Inflammatory macrophage treated with lipopolysaccharide for 1 hour (primary cell): ENCODE measurements at places on chromosomes 4 and X.

DNA sequence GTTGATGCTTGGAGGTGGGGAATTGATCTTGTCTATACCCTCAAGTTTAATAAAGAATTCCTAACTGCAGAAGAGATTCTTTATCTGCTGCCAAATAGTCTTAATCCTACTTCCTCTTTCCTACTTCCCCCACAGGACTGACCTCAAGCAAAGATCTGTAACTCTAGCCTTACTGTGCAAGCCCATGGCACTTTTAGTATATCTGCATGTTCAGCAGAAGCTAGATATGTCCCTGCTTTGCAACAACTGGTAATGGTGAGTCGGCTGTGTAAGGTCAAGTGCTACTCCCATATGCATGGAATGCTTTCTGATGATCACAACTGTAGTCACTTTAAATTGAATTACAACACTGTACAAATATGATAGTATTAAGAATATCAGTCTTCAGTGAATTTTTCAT is 26.3 kb upstream of the PDS5A start:
- peak; percentile 70 for DNase-seq

DNA sequence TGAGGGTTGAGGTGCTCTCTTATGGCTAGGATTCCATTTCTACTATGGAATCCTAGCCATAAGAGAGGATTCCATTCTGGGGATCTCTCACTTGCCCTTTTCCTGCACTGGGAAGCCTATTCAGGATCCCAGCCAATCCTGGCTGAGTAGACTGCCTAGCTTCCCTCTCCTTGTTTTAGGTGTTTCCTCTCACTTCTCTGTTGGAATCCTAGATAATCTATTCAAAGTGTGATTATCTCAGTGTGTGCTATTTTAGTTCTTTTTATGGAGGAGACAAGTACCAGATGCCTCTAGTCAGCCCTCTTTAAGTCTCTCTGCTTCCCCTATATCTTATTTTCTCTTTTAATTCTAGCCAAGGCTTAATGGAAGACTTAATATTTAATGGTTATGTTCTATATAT is 34.5 kb upstream of the DDIT4L start:
- no peak for DNase-seq

- no peak for DNase-seq
Observed at GRCh38 chrX:21905953-21906352, 34.6 kb upstream of the SMS start.

DNA sequence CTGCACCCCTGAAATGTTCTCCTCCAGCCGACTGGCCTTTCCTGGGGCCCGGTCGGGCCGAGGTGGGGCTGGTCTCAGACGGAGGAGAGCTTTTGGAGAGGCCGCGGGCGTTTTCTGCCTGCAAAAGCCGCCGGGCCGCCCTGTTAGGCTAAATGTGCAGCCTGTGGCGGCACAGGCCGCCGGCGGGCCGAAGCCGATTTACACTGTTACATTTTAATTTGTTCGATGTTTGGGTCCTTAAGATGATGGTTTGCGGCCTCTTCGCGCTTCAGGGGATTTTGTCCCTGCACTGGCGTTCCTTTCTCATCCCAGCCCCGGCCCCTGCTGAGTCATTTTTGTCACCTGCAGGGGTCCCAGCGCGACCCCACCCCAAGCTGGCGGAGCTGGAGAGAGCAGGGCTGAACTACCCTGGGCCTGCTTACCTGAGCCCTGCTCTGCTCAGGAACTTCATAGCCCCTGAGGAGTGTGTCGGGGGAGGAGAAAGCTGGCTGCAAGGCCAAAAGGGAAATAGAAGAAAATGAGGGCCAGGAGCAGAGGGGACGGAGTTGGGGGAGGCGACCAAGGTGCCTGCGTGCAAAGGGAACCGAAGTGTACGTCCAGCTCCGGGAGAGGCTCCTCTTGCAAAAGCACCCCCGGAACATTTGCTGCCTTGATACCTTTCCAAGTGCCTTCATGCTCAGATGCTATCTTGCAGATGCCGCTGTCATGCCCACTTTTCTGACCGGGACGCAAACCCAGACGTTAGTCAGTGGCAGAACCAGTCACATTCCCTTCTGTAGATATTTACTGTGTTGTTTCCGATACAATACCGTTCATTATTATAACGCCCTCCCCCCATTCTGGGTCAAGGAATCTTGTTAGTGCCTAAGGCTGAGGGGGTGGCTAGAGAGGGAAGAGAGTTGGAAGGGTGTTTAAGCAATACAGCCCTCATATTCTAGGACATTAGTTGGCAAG is 977 bp upstream of the RBBP7 start:
- no peak for DNase-seq

- no peak for DNase-seq
Observed at GRCh38 chrX:120474085-120474484, 5.0 kb upstream of the LAMP2 start.

DNA sequence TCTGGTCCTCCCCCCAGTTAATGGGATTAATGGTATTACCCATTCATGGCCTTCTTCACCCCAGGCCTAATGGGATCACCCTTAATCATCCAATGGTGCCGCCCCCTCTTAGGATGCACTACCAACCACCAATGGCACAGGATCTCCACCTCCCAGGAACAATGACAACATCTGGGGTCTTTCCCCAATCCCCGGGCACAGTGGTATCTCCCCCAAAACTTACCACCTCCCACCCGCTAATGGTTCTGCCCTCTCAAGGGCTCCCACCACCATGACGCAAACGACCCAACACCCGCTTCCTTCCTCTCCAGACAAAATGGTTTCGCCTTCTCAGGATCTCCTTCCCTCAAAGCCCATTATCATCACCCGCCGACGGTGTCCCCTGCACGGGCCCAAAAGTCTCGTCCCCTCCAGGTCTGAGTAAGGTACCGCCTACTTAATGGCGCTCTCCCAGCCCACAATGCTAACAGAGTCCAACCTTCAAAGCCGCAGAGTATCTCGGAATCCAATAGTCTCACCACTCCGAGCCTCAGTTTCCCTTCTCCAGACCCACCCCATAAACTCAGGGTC is 458 bp downstream of the GRIPAP1 start:
- DNase-seq = peak; percentile 72
